ENCODE measurements at places on chromosomes 3 and 15.

GRCh38 chr15:71761649-71762048, 48.7 kb upstream of the NR2E3 start:
- H3K4me3 ChIP-seq: no peak overlapping the region
- no peaks in the 10 kb centered on the region for H3K36me3 ChIP-seq
- DNase-seq: peak; percentile 44

DNA sequence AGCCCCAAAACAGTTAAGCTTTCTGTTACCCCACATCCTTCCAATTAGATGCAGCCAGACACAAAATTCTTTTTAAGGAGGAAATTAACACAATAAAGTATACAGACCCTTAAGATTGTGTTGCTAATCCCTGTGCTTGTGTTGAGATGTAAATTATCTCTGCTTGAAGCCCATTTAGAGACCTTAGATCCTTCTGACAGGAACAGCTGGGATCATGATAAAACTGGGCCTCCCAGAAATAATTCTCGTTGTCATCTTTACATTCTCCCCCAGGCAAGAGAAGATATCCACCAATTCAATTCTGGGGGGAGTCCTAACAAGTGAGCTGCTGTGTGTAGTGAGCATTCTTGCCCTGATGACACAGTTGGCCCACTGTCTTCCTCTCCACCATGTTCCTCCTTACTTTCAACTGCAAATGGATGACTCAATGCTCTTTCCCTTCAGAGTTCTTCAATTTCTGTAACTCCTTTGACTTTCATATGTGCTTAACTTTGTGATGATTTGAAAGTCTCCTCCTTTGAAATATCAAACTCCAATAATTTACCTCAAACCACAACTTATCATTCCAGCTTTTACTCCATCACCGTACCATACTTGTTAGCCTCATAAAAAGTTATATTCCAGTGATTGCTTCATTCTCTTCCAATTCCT, 186.6 kb downstream of the RAP2B start:
- no peak for DNase-seq
- H3K27ac ChIP-seq: no peak overlapping the region
- H3K36me3 ChIP-seq: no peaks in the 10 kb centered on the region
- H3K4me1 ChIP-seq: no peaks in the 10 kb centered on the region

GRCh38 chr3:52056521-52056967, at the start of gene DUSP7:
Gene DUSP7 (minus strand): TSS chr3:52056571. CDS start chr3:52056366, 205 bp downstream.
- H3K4me3 ChIP-seq: peak within 1 kb of the TSS; percentile 82
- no peaks in the 10 kb centered on the region for H3K27me3 ChIP-seq
- peaks cover 11% of the 10 kb centered on the region for H3K36me3 ChIP-seq
- DNase-seq: peak; percentile 92

- peaks cover 7% of the 10 kb centered on the region for H3K36me3 ChIP-seq
- H3K4me1 ChIP-seq: no peaks in the 10 kb centered on the region
- no peaks in the 10 kb centered on the region for H3K27me3 ChIP-seq
- H3K27ac ChIP-seq: no peak overlapping the region
Measured at GRCh38 chr15:32802286-32802936, 84.6 kb downstream of the GREM1 start.

GRCh38 chr15:99142562-99142961, 37.7 kb downstream of the SYNM start:
- H3K4me1 ChIP-seq: peaks cover 60% of the 10 kb centered on the region
- peaks cover under 1% of the 10 kb centered on the region for H3K36me3 ChIP-seq

DNA sequence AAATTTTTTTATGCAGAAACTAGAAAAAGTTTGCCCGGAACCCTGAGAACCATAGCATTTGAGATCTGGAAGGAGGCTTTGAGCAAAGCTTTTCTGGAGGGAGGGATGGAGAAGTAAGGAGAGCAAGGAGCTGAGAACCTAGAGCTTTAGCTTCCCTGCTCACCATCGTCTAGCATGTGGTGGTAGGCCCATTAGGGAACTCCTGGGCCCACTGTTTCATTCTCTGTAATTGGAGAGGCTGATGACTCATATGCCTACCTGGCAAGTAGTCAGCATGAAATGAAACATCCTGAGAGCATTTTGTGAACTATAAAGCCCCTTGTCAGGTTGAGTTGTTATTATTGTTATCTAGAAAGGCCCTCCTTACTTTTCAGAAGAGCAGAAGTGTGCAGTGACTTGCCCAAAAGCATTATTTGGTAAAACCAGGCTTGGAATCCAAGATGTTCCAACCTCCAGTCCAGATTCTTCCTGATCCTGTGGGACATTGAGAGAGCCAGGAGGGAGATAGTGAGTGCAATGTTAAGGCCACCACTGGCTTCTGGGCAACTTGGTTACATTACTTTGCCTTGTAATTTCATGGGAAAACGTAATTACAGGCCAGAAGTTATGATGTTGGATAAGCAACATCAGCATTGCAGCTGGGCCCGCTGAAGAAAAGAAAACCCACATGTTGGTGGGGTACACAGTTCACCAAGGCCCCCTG, 104.5 kb upstream of the BFSP2 start:
- H3K27me3 ChIP-seq: no peaks in the 10 kb centered on the region
- DNase-seq: no peak
- no peaks in the 10 kb centered on the region for H3K4me1 ChIP-seq
- H3K36me3 ChIP-seq: no peaks in the 10 kb centered on the region
- no peak overlapping the region for H3K4me3 ChIP-seq
- H3K27ac ChIP-seq: no peak overlapping the region

DNA sequence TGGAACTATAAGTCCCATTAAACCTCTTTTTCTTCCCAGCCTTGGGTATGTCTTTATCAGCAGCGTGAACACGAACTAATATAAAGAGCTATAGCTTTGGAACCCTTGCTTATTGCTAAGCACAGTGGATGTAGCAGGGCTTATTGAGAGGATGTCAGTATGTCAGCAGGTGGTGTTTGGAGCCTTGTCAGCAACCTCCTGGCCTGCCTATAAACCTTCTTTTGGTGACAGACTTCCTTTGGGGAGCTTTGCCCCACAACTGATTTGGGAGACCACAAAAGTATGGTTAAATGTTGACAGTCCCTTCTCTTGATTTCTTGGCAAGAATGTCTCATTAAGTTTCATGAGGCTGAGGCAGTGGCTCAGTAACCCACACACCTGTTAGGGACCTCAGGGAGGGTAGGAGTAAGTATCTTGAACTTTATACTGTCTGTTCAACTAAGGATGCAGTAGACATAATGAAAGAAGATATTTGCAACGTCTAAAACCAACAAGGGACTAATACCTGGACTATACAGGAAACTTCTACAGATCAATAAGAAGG, 14.8 kb downstream of the CCNDBP1 start:
- H3K4me3 ChIP-seq: no peak overlapping the region
- DNase-seq: no peak
- no peak overlapping the region for H3K27ac ChIP-seq
- H3K36me3 ChIP-seq: peaks cover 34% of the 10 kb centered on the region
- no peaks in the 10 kb centered on the region for H3K4me1 ChIP-seq

Measured in stomach (tissue), 19 donors.